ENCODE measurements at places on chromosomes 7 and 10.

DNA sequence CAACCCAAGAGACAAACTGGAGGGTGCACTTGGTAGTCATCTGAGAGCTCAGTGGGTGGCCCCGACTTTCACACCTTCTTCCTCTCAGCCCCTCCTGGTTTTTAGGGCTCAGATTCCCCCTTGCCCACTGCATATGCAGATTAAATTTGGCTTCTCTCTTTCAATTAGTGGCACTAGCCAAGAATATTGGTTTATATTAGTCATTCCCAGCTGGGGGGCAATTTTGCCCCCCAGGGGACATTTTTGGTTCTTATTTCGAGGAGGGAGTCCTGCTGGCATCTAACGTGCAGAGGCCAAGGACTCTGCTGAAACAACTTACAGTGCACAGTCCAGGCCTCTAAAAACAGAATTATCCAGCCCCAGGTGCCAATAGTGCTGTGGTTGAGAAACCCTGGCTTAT lies 216.0 kb downstream of the RPS24 start:
- no peak for DNase-seq

DNA sequence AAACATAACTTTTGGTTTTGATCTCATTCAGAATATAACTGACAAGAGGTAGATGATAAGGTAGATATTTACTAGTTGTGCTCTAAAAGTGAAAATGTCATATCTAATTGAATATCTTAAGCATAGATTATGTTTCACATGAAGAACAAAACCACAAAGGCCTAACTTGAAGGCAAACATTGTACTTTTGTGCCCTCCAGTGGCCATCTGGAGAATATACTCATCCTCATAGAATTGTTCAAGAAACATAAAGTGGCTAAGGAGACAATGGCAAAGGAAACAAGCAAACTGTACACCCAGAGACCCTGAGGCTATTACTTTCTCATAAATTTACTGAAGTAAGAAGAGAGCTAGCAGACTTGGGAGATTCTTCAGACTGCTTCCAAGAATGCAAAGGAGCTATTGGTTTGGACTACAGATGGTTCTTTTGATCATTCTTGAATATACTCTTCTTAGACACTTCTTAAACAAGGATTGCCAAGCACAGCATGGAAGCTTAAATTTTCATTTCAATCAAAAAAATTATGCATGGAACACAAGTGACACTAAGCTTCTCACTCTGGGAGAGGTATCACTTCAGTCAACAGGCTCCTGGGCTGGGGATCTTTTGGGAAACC lies 98.2 kb upstream of the DKK1 start:
- no peak for DNase-seq

- DNase-seq = no peak
Observed at GRCh38 chr10:117728087-117728486, 185.5 kb downstream of the EMX2 start.

GRCh38 chr10:72248468-72249151 lies 25.1 kb upstream of the DDIT4 start:
- no peak for DNase-seq

GRCh38 chr7:38830826-38831225 lies 78.2 kb downstream of the VPS41 start:
- no peak for DNase-seq

DNA sequence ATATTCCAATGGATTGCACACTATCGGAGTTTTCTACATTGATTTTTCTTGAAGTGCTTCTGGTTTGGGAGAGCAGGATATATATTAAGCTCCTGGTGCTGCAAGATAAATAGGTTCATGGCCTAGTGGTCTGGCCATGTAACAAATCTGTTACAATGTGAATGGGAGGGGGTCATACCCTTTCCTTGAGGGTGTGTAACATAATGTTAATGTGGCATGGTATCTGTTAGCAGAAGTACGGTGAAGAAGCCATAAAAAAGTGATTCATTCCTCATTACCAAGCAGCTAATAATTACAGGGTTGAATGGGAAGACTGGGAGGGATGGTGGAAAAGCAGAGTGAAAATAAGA lies 61.2 kb downstream of the INHBA start:
- no peak for DNase-seq

DNA sequence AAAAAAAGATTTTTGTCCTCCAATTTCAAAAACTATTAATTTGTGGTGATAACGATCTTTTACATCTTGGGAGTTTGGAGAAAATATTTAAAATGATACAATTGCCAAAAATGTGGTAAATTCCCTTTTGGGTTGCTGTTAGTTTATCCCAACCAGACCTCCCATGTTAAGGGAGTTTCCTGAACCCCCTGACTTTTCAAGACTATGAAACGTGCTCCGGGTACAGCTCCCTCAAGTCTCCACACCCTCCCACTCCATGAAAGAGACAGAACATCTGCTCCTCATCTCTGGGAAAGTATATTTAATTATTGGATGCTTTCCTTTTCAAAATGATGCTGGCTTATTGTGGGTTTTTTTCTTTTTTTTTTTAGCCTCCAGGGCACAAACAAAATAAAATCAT lies 534.6 kb upstream of the NRP1 start:
- no peak for DNase-seq

- DNase-seq = no peak
Observed at GRCh38 chr10:48598243-48598935, 6.5 kb downstream of the ARHGAP22 start.

DNA sequence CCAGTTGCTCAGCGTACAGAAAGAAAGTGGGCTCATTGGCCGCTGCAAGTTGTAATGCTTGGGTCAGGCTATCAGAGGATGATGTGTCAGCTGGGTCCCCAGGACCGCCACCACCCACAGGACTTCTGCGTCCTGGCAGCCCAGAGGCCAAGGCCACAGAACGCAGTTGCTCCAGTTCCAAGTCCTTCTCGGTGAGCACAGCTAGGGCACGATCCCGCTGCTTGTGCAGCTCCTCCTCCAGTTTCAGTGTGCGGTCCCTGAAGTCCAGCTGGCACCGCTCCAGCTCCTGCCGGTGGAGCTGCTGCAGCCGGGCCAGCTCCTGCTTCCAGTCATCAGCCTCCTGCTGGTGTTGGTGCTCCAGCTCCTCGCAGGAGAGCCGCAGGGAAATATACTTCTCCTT lies 3.0 kb downstream of the GCC1 start:
- DNase-seq = no peak

GRCh38 chr10:21976739-21977138 lies 26.8 kb downstream of the DNAJC1 start:
- no peak for DNase-seq

- no peak for DNase-seq
Observed at GRCh38 chr7:135390829-135391228, 119.1 kb downstream of the CNOT4 start.

DNA sequence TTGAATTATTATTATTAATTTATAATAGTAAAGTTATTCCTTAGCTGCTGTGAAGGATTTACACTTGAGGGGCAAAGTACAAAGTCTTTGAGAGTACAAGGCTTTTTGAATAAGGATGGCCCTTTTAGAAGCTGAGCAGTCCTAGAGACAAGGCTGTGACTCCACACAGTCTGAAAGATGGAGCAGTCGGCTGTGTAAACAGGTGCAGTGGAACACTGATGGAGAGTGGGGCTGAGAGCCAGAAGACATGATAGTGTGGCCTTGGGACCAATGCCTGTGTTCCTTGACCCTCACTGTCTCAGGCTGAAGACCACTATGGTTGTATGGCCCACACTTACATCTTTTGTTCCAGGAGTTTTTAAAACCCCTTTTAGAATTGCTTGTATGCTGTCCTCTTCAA lies 311.2 kb upstream of the PHF14 start:
- no peak for DNase-seq

- DNase-seq = no peak
Observed at GRCh38 chr10:120455004-120455403, 2.0 kb upstream of the PLPP4 start.

- DNase-seq = no peak
Observed at GRCh38 chr7:49775949-49776443, 2.6 kb downstream of the VWC2 start.

- DNase-seq = no peak
Observed at GRCh38 chr10:23275355-23275754, 69.2 kb downstream of the C10orf67 start.

DNA sequence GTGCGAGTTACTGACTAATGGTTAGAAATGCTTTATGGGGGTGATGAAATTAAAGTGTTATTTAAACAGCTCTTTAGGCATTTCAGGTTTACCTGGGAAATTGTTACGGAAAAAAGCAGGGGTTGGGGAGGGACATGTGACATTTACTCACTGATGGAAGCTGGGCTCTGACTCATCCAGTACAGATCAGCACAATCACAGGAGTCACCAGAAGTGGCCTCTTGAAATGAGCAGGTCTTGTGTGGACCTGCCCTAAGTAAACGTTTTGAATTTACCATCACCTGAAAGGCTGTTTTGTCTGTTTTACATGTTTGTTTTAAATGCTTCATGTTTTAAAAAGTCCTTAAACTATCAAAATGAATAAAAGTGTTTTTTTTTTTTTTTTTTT lies 2.3 kb downstream of the GLRX3 start:
- no peak for DNase-seq

- DNase-seq = peak; percentile 21
Observed at GRCh38 chr10:96292971-96293920, 11.0 kb upstream of the DNTT start.

GRCh38 chr7:73978661-73979563 lies 49.1 kb upstream of the ELN start:
- DNase-seq = no peak

GRCh38 chr7:28405662-28406061 lies 6.7 kb upstream of the CREB5 start:
- peak; percentile 94 for DNase-seq

DNA sequence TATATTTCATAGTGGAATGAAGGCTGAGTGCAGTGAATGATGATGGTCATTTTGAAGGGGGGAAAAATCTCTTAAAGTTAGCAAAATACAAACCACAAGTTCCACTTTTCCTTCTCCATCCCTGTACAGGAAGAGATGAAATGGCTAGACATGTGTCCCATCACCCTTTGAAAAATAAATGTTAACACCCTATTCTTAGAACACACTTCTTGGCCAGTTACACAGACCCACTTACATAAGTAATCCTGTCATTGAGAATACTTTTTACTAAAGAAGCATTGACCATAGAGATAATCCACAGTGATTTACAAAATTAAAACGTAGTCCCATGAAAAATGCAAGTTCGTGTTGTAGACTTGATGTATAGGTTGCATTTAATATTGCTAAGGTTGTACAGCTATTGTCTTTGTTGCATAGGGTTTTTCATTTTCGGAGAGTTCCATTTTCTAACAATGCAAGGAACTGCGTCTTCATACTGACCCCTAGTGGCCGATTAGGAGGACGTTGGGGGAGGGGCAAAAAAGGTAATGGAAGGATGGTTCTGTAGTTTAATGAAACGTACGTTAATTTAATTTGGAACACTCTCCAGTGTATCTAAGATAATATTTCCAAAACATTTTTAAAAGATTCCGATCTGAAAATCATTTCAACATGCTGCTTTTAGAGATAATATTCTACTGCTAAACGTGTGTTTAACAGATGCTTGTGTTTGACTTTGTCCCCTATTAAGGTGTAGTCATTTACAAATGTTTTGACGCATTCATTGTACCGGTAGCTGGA lies 60.9 kb downstream of the ARMC3 start:
- peak; percentile 7 for DNase-seq

- DNase-seq = no peak
Observed at GRCh38 chr7:98285157-98286092, 3.9 kb downstream of the BRI3 start.

DNA sequence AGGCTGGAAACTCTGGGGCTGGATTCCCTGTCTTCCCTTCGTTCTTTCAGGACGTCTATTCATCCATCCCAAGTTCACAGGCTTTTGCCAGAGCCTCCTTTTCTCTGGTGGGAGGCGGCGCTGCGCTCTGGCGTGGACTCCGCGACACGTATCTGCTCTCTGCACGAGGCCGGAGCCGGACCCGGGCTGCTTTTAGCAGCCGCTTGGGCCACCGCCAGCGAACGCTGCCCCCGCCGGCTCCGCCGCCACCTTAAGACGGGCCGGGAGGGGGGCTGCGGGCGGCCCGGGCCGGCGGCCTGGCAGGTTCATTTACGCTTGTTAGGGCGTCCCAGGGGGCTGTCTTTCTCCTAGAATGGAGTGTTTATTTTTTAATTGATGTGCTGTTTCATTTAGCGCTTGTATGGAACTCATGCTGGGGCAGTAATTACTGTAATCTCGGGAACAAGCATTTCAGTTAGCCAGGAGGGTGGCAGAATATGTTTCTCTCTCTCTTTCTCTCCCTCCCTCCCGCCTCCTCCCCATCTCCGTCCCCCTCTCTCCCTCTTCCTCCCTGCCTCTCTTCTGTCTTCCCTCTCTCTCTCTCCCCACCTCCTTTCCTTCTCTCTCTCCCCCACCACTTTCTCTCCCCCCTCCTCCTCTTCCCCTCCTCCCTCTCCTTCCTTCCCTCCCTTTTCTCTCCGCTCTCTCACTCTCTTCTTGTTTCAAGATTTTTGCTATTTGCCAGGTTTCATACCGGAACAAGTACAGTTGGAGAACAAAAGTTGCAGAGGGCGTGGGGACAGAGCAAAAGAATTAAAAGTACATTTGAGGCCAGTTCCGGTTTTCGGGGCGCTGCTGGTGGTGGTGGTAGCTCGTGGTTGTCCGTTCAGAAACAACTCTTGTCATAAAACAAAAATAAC lies 1.3 kb upstream of the FZD8 start:
- DNase-seq = peak; percentile 28

DNA sequence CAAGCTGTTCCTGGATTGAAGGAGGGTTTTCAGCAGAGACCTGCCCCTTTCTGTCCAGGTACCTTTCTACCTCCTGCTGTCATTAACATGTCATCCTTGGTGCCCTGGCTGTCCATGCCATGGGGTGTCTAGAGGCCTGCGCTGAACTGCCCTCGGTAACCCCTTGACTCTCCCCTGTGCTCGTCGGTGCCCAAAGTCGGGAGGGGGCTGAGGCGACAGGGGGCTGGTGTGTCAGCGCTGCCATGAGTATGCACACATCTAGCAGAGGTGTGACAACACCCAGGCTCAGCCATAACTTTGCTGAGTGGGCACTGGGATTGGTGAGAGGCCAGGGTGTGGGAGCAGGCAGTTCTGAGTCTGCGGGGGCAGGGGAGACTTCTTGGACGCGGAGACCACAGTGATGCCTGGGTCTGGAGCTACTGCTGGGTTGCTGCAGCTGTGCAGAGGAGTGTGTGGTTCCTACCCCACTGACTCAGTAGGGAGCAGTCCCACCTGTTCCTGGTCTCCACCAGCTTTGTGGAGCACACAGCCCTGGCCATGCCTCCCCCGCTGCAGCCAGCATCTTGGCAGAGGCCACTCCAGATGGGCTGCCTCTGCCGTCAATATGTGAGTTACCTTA lies 376.2 kb upstream of the SEMA3C start:
- DNase-seq = no peak

GRCh38 chr7:85714951-85715350 lies 528.1 kb upstream of the SEMA3D start:
- no peak for DNase-seq

- DNase-seq = no peak
Observed at GRCh38 chr10:61960396-61961120, 59.1 kb downstream of the ARID5B start.

GRCh38 chr10:108424656-108425055 lies 1260.2 kb upstream of the SORCS1 start:
- peak; percentile 10 for DNase-seq

DNA sequence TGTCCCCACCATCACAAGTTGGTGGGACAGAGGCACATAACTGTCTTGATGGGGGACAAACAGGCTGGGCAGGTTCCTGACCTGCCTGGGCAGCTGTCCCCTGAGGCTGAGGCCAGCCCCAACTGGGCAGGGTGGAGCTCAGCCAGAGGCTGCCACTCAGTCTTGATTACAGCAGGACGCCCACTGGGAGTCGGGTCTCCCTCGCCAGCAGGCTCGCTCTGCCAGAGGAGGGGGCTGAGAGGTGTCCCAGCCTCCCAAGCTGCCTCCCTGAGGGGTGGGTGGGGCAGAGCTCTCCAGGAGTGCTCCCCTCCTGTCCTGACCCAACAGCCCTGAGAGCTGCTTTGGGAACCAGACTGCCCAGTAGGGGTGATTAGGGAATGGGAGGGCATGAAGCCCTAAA lies 1.8 kb upstream of the CAMK2G start:
- DNase-seq = no peak
